Activated T-helper 1 cell treated with Interleukin-2 at 50 U/mL for 16 hours (primary cell): ENCODE measurements at places on chromosomes 11 and 22.

DNA sequence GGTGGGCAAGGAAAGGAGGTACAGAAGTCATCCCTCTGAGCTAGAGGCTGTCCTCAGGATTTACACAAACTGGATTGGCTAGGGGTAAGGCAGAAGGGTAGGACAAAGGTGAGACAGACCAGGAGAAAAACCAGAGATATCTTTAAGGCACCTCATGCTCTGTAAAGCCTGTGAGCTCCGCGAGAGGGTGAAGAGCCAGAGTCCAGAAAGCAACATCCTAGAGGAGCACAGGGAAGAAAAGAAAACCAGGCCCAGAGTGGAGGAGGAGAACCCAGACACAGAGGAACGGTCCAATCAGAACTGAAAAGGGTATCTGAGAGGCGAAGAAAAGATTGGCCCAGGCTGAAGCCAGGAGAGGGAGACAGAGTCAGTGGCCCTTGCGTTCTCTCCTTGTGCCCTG, 5.1 kb downstream of the SLC37A4 start:
- DNase-seq = no peak

GRCh38 chr11:64768300-64768694, 8.5 kb upstream of the PYGM start:
- no peak for DNase-seq

- no peak for DNase-seq
Measured at GRCh38 chr11:62010935-62011528, 43.6 kb upstream of the FTH1 start.

DNA sequence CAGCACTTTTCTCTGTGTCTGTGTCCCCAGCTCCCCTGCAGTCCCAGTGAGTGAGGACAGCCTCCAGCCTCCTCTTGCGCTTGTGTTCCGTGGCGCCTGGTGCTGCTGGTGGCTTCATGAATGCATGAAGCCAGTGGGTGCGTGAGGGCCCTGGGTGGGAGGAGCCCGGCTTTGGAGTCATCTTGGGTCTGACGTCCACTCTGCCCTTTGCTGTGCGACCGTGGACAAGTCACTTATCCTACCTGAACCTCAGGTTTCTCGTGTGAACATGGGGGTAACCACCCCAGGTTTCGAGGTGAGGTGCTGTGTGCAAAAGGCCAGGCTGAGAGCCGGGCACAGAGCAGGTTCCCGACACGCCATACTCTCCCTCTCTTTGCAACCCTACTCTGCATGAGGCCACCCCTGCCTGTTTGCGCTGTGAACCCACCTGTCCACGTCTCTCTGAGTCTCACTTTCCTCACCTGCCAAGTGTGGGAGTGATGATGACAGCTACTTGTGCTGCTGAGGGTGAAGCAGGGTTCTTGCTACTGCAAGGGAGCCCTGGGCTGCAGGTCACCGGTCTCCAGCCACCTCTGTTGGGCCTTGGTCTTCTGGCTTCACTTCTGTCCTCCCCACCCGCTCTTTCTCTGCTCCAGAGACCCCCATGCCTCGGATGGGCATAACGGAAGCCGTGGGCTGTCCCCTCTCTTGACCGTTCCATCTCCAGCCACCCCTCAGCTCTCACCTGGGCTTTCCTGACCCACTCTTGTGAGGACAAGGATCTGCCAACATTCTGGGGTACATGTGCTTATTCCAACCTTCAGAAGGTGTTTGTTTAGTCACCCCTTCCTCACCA, 537.6 kb downstream of the TBC1D22A start:
- no peak for DNase-seq

GRCh38 chr11:129195682-129196081, 3.6 kb upstream of the ARHGAP32 start:
- no peak for DNase-seq
